ENCODE measurements at places on chromosomes 6 and 20.

DNA sequence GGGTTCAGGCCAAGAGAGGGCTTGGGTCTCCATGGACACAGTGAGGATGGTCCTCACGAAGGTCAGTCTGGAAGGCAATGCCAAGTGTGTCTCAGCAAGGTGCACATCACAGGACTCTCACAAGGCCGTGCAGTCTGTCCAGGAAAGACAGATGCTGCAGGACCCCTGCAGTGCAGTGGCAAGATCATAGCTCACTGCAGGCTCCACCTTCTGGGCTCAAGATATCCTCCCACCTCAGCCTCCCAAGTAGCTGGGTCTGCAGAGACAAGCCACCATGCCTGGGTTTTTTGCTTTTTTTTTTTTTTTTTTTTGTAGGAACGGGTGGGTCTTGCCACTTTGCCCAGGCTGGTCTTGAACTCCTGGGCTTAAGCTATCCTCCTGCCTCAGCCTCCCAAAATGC lies 26.4 kb downstream of the ZMYND8 start:
- DNase-seq: no peak

DNA sequence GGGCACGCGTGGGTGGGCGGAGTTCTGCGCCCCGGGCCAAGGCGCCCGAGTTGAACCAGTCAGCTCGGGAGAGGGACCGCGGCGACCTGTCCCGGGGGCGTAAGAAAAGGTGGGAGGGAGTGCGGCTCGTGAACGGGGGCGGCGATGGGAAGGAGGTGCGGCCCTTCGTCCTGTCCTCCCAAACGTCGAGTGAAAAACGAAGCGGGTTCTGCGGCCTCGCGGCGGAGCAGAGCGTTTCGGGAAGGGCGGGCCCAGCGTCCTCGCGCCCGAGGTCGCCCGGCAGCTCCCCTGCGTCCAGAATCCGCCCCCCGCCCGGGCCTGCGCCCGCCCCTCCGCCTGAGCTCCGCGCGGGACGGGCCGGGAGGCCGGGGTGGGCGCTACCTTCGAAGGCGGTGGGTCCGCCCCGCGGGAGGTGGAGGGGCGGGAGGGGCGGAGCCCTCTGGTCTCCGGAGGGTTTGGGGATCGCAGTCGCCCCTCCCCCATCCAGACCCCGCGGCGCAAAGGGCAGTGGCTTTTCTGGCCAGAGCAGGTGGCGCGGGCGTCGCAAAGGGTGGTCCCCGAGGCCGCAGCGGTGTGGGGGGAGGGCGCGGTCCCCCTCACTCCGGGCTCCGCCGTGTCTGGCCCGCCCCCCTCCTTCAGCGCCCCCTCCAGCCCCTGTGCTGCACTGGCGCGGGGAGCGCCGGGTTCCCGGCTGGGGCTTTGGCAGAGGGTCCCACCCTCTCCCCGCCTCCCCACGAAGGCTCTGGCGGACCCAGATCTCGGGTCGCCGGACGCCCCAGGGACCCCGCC lies 838 bp downstream of the STMN3 start:
- peak; percentile 53 for DNase-seq

GRCh38 chr20:8997701-8998117 lies 71.2 kb upstream of the PLCB4 start:
- no peak for DNase-seq

DNA sequence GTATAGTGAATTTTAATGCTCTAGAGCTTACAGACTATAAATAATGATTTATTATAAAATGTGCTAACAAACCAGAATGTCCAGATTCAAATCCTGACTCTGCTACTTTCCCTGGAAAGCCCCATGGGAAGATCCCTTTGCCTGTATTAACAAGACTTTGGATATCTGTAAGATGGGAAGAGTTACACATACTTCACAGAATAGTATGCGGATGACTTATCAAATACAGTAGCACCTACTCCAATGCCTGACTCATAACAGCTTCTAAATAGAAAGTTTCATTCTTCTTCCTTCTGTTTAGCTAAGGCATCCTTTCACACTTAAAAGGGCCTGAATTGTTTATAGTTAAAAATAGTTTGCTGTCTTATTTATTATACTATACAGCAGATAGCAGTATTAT lies 166.3 kb downstream of the KCNQ5 start:
- DNase-seq: no peak

DNA sequence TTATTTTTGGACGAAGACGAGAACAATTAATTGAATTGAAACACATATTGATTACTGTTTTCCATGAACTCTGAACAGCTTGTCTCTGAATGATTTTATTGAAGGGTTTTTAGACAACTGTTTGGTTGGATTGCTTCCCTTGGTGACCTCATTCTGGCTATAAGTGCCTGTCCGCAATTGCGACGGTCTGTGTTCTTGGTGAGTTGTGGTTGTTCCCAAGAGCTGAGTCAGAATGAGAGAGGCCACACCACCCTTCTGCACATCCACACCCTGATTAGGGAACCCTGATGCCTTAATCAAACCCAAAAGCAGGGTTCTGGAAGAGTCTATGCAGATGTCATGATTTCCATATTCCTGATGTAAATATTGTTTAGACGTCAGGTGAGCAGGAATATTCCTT lies 747.0 kb downstream of the PTPRT start:
- DNase-seq: no peak
